ENCODE measurements at places on chromosomes 13 and 19.

- H3K36me3 ChIP-seq: peaks cover 2% of the 10 kb centered on the region
- no peaks in the 10 kb centered on the region for H3K27me3 ChIP-seq
- DNase-seq: no peak
- H3K4me1 ChIP-seq: peaks cover 7% of the 10 kb centered on the region
- no peak overlapping the region for H3K27ac ChIP-seq
These were observed 4.2 kb upstream of the CACNG7 start for GRCh38 chr19:53904909-53905308.

- H3K4me3 ChIP-seq: no peak overlapping the region
- H3K4me1 ChIP-seq: no peaks in the 10 kb centered on the region
- no peak for DNase-seq
- no peaks in the 10 kb centered on the region for H3K27me3 ChIP-seq
- no peaks in the 10 kb centered on the region for H3K36me3 ChIP-seq
- H3K27ac ChIP-seq: no peak overlapping the region
These were observed 11.0 kb upstream of the CASP14 start for GRCh38 chr19:15038294-15038693.

DNA sequence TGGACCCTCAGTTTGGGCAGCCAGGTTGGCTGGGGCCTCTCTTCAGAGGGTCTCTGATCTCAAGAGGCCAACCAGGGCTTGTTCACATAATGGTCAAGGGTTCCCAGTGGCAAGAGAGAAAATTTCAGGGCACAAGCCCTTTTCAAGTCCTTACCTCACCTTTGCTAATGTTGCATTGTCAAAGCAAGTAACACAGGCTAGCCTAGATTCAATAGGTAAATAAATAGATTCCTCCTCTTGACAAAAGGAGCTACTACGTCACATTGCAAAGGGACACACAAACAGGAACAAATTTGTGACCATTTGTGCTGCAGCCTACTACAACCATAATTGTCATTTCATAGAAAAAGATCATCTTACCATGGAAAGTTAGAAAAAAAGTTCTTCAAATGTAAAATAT is 33.9 kb upstream of the FRY start:
- H3K27ac ChIP-seq: no peak overlapping the region
- no peak overlapping the region for H3K4me3 ChIP-seq
- DNase-seq: no peak
- no peaks in the 10 kb centered on the region for H3K27me3 ChIP-seq

- no peak for DNase-seq
- no peak overlapping the region for H3K27ac ChIP-seq
- no peaks in the 10 kb centered on the region for H3K36me3 ChIP-seq
These were observed 1910.2 kb upstream of the PRR20A start for GRCh38 chr13:55230570-55230908.

DNA sequence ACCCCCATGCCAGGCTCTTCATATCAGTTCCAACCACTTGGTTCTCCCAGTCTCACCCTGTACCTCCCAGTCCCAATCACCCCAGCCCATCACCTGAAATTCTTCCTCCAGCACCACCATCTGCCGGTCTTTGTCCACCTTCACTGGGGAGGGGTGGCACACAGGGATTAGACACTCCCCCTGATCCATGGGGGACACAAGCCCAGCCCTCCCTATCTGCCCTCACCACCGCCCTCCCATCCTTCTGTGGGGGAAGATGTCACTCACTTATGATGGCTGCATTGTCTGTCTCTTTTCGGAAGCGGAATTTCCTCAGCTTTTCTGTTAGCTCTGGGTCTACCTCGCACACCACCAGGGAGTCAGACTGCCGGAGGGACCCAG is 685 bp downstream of the GMFG start:
- no peak for DNase-seq
- H3K27ac ChIP-seq: no peak overlapping the region
- H3K4me3 ChIP-seq: no peak overlapping the region
- H3K36me3 ChIP-seq: no peaks in the 10 kb centered on the region

DNA sequence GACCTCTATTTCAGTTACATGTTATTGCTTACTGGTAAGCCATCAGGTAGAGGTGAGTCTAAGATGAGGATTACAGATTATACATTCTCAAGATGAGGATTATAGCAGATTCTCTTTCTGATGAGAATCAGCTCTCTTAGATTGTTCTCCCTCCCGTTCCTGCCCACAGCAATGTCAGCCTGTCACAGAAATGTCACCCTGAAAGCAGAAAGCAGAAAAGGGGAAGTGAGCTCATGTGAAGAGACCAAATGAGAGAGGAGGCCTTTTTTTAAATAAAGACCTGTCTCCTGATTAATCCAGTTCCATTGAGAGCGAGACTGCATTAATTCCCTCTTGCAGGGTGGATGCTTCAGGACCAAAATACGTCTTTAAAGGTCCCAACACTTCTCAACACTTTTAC is 445.6 kb downstream of the KCTD12 start:
- H3K27me3 ChIP-seq: no peaks in the 10 kb centered on the region
- no peak for DNase-seq
- no peaks in the 10 kb centered on the region for H3K36me3 ChIP-seq
- H3K27ac ChIP-seq: no peak overlapping the region
- no peaks in the 10 kb centered on the region for H3K4me1 ChIP-seq

GRCh38 chr19:51458899-51459505 is 748 bp upstream of the SIGLEC8 start:
- DNase-seq: no peak
- no peaks in the 10 kb centered on the region for H3K36me3 ChIP-seq
- H3K4me1 ChIP-seq: no peaks in the 10 kb centered on the region
- no peak overlapping the region for H3K4me3 ChIP-seq

- H3K27ac ChIP-seq: no peak overlapping the region
- no peaks in the 10 kb centered on the region for H3K36me3 ChIP-seq
- DNase-seq: no peak
- no peak overlapping the region for H3K4me3 ChIP-seq
- H3K27me3 ChIP-seq: no peaks in the 10 kb centered on the region
These were observed 23.9 kb upstream of the OXGR1 start for GRCh38 chr13:97018029-97018819.

GRCh38 chr19:57954996-57955395 is 7.5 kb upstream of the ZNF256 start:
- H3K27ac ChIP-seq: no peak overlapping the region
- H3K27me3 ChIP-seq: no peaks in the 10 kb centered on the region
- DNase-seq: no peak
- no peak overlapping the region for H3K4me3 ChIP-seq

DNA sequence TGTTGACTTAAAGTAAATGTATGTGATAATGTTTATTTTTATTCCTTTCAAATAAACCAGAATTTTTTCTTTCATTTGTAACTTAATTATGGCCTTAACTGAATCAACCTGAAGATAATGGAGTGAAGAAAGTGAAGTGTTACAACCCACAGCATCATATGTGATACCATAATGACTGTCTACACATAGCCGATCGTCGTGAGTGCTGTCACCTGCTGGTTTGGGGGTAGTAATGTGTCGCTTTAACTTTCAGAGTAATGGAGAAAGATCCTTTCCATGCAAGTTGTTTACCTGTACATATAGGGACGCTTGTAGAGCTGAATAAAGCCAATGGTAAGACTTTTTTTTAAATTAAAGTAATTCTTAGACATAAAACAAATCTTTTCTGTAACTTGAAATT is 9.9 kb downstream of the CDC16 start:
- H3K4me1 ChIP-seq: peaks cover 2% of the 10 kb centered on the region
- DNase-seq: no peak
- no peak overlapping the region for H3K4me3 ChIP-seq
- peaks cover 25% of the 10 kb centered on the region for H3K36me3 ChIP-seq
- H3K27me3 ChIP-seq: no peaks in the 10 kb centered on the region
- H3K27ac ChIP-seq: no peak overlapping the region

DNA sequence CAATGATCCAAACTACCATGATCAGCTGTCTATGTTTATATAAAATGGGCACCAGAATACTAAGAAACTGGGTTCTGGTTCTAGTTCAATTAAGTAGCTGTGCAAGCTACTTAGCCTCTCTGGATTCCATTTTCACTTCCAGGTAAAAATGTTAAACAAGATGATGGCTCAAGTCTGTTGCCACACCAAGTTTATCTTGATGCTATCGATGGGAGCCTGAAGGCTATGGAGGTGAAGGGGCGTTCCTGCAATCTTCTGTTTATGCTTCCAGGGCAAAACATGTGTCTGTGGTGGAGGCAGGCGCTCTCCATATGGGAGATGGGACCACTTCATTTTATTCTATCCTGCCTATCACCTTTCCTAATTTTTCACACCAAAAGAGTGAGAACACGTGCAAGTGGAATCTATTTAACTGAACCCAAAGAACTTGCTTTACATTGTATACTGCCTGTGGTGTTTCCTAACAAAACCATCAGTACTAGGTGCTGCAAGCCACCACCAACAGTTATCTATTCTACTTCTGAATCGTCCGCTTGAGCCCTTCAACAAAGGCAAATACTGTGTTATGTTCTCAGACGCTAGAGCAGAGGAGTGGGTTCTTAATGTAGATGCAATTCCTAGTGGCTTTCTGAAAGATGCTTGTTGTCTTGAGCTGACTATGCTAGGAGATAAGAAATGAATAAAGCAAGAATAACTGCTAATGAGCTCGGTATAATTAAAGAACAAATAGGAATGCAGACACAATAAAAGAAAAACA is 70.9 kb downstream of the DOCK9 start:
- H3K27ac ChIP-seq: no peak overlapping the region
- H3K36me3 ChIP-seq: no peaks in the 10 kb centered on the region
- H3K27me3 ChIP-seq: no peaks in the 10 kb centered on the region
- no peak overlapping the region for H3K4me3 ChIP-seq

GRCh38 chr19:45955905-45956608 is 17.6 kb downstream of the NOVA2 start:
- no peak overlapping the region for H3K27ac ChIP-seq
- no peaks in the 10 kb centered on the region for H3K27me3 ChIP-seq
- H3K4me1 ChIP-seq: peaks cover 4% of the 10 kb centered on the region
- H3K4me3 ChIP-seq: no peak overlapping the region

- no peak for DNase-seq
- H3K4me1 ChIP-seq: no peaks in the 10 kb centered on the region
- no peaks in the 10 kb centered on the region for H3K36me3 ChIP-seq
- no peaks in the 10 kb centered on the region for H3K27me3 ChIP-seq
- no peak overlapping the region for H3K4me3 ChIP-seq
These were observed 779.4 kb upstream of the SLITRK1 start for GRCh38 chr13:84661718-84662117.

- H3K4me1 ChIP-seq: no peaks in the 10 kb centered on the region
These were observed 2.2 kb downstream of the CCDC122 start for GRCh38 chr13:43877326-43877725.

DNA sequence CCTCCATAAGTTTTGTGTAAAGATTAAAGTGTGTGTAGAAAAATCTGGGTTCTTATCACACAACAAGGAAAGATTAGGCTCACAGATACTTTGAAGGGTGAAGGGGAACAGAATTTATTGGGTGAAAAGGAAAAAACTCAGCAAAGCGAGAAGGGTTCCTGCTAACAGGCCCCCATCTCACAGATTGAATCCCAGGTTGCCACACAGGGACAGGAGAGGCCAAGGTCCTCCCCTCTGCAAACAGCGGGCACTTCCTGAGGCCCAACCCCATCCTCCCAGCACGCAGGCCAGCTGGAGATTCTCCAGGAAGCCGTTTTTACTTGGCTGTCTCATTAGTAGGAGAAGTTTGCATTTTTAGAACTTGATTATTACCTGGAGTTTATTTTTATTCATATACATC is 15.2 kb upstream of the ERCC5 start:
- no peaks in the 10 kb centered on the region for H3K27me3 ChIP-seq
- H3K4me3 ChIP-seq: no peak overlapping the region
- no peak overlapping the region for H3K27ac ChIP-seq

- H3K4me1 ChIP-seq: no peaks in the 10 kb centered on the region
- H3K27ac ChIP-seq: no peak overlapping the region
- H3K27me3 ChIP-seq: no peaks in the 10 kb centered on the region
- no peaks in the 10 kb centered on the region for H3K36me3 ChIP-seq
- no peak overlapping the region for H3K4me3 ChIP-seq
These were observed 26.0 kb upstream of the ZNF331 start for GRCh38 chr19:53511933-53512374.

- H3K27ac ChIP-seq: no peak within 1 kb of the TSS
- H3K27me3 ChIP-seq: no peaks in the 10 kb centered on the region
- no peaks in the 10 kb centered on the region for H3K4me1 ChIP-seq
- DNase-seq: no peak
- no peak within 1 kb of the TSS for H3K4me3 ChIP-seq
These were observed at the start of gene CEACAM3 for GRCh38 chr19:41796362-41796761. Gene CEACAM3 (plus strand): TSS chr19:41796587. CDS start chr19:41796678, 91 bp downstream.

DNA sequence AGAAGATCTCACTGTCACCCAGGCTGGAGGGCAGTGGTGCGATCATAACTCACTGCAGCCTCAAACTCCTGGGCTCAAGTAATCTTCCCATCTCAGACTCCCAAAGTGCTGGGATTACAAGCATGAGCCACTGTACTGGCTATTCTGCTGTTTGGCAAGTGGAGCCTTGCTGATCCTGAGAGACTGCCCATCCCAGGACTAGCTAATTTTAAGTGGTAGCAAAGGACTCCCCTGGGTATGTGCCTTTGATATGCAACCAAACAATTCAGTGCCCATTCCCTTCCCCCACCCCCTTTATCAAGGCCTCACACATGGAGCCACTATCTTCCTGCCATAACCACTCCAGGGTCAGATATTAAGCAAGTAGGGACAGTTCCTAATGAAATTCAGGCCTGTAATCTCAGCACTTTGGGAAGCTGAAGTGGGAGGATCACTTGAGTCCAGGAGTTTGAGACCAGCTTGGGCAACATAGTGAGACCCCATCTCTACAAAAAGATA is 17.0 kb upstream of the ZNF460 start:
- H3K36me3 ChIP-seq: no peaks in the 10 kb centered on the region
- H3K4me3 ChIP-seq: no peak overlapping the region
- DNase-seq: no peak
- H3K4me1 ChIP-seq: no peaks in the 10 kb centered on the region
- no peak overlapping the region for H3K27ac ChIP-seq

GRCh38 chr13:28410096-28410495 is 84.8 kb downstream of the FLT1 start:
- no peaks in the 10 kb centered on the region for H3K27me3 ChIP-seq
- H3K4me1 ChIP-seq: peaks cover 3% of the 10 kb centered on the region
- H3K36me3 ChIP-seq: peaks cover 2% of the 10 kb centered on the region
- no peak for DNase-seq
- no peak overlapping the region for H3K4me3 ChIP-seq

DNA sequence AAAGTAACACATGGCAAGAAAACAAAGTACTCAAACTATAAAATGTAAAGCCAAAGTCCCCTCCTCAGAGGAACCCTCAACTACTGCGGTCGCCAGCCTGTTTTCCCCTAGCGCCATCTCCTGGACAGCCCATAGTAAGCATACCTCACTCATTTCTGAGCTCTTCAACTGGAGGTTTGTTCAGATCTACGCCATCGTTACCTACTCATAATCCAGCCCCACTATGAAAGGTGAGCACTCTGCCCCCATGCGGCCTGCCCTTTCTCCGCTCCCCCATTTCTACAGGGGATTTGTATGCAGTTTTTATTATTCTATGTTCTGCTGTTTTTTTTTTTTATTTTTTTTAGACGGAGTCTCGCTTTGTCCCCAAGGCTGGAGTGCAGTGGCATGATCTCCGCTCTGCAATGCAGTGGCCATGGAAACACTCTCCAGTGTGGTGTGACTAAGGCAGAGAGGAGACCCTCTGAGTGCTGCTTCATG is 26.2 kb downstream of the OPA3 start:
- H3K27me3 ChIP-seq: no peaks in the 10 kb centered on the region
- peaks cover 3% of the 10 kb centered on the region for H3K4me1 ChIP-seq
- H3K27ac ChIP-seq: no peak overlapping the region
- DNase-seq: peak; percentile 41
- H3K36me3 ChIP-seq: no peaks in the 10 kb centered on the region
- H3K4me3 ChIP-seq: no peak overlapping the region

- H3K27me3 ChIP-seq: no peaks in the 10 kb centered on the region
- H3K4me1 ChIP-seq: no peaks in the 10 kb centered on the region
- DNase-seq: no peak
- H3K4me3 ChIP-seq: peak overlapping the region; percentile 90
These were observed 716 bp upstream of the ZNF420 start for GRCh38 chr19:37077501-37077933.
